Occipital lobe (tissue), 3 donors: ENCODE measurements at places on chromosomes 12 and 14.

DNA sequence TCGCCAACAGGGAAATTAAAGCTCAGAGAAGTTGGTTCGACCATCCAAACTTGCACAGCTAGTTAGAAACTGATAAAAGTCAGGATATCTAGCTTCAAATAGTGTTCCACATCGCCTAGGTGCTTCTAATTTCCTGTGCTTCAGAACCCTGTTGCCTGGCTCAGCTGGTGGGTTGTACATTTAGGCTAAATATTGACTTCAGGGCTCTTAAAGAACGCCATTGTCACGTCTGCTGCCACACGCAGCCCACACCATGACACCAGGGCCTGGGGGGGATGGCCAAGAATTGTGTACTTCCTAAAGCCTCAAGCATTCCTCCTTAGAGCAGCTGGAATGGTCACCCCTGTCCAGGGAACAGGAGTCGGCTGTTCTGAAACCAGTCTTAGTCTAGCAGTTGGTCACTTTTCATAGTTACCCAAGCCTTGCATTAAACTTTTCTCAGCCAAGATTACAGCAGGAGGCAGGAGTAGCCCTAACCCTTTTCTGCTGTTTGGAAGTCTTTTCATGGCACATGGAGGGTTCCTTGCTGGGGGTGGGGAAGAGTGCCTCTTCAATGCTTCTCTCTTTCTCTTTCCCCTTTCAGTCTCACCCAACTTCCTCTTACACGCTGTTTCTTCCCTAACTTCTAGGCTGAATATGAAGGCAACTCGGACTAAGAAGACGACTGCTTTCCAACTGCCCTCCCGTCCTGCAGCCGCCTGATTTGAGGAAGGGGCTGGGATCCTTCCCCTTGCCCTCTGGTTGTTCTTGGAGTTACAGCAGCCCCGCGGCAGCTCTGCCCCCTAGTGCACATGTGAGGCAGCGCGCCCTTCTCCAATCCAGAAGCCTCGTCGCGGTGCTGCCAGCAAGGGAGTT is 17.1 kb downstream of the FOS start:
- DNase-seq: peak; percentile 45

DNA sequence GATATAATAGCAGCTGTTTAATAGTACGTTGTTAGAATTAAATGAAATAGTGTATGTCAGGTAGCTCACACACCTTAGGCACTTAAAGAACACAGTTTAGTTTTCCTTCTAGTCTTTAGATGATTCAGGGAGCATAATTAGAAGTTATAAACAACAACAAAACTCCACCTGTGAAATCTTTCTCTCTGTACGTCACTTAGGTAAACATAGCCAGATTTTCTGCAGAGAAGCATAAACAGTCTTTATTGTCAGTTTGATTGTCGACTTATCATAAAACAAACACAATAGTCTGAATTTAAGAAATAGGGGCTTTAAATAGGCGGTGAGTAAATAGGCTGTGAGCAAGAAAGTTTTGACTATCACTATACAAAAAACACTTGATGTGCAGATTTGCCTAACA is 84.6 kb upstream of the PKP2 start:
- no peak for DNase-seq

DNA sequence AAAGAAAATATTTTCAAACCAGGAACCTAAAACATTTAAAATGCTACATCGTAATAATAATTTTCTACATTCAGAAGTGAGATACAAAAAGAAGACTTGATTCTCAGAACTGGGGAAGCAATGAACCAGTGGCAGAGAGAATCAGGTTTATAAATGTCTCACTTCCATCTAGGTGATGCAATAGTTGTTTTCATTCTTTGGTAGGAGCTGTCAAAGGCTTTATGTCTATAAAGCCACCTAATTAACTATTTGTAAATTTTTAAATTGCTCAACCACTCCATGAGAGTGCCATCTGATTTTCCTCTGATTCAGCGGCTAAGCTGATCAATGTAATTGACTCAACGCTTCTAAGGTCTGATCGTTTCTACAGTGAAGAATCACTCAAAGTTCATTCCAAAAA is 66.1 kb downstream of the ARMH4 start:
- DNase-seq: no peak

DNA sequence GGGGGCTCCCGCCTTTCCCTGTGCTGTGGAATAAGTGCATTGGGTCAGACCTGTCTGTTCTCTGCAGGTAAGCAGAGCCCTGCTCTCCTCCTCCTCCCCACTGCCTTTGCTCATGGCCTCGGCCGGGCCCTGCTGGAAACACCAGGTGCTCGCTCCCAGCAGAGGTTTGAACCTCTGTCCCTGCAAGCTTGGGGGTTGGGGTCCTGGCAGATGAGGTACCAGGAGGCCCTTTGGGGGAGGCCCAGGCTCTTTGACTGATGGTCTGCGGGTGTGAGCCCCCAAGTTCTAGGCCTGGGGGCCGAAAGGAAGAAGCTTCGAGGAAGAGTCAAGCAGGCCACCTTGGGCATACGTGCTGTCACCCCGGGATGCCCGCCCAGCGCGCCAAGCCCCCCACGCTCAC is 22.1 kb upstream of the CEP170B start:
- no peak for DNase-seq

DNA sequence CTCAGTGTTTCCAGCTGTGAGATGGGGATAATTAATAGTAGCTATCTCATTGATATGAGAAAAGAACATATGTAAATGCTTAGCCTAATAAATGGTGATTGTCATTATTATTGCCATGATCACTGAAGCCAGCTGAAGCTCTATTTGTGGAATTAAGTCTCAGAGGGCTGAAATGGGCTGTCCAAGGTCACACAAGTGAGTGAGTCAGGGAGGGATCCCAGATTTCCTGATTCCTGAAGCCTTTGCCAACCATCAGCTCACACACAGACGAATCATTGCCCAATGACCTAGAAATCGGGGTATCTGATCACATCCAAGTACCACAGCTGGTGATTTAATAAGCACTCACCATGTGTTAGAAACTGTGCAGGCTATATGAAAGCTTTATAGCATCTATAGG is 21.6 kb upstream of the TMEM229B start:
- no peak for DNase-seq
